ENCODE measurements at places on chromosomes 12 and 14.
A peak's percentile ranks its signal among the peaks of the same experiment; 100 is the strongest.

DNA sequence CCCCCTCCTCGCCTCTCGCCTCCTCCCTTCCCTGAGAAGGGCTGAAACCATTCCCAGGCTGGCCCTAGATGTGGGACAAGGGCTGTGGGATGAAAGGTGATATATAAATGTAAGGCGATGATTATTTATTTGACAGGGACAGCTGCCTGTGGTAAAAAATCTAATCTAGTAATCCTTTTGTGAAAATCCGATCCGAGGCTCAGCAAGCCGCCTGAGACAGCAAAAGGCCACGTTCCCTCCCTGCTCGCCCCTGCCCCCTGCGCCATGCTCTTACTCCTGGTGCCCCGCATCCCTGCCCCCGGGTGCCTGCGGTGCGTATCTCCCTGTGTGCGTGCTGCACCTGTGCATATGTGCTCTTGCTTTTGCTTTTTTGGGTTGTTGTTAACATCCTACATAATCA is 65.2 kb downstream of the TSPAN9 start:
- DNase-seq: no peak

GRCh38 chr14:92490239-92490959 is 23.2 kb upstream of the RIN3 start:
- no peak for DNase-seq

GRCh38 chr12:103930787-103931735 is 851 bp downstream of the HSP90B1 start:
- DNase-seq: no peak

- no peak for DNase-seq
These were observed 2.2 kb downstream of the AMN1 start for GRCh38 chr12:31726575-31726974.

- no peak for DNase-seq
These were observed 48.8 kb downstream of the CIT start for GRCh38 chr12:119828300-119828699.

DNA sequence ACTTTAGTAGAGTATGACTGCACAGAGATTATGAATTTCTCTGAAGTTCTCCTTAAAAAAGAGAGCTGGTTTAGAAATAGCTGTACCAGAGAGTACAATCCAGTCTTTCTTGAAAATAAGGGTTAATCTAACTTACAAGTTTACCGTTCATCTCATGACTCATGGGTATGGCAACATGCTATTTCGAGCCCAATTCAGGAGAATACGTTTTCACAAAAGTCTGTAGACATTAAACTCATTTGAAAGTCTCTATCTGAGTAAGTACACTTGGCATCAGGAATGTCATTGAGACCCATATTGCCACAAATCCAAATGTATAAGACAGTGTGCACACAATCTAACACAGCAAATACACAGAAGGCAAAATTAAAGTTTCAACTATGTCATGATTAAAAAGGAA is 160.5 kb downstream of the PIK3C2G start:
- DNase-seq: no peak

GRCh38 chr14:105043641-105044040 is 21.6 kb downstream of the GPR132 start:
- no peak for DNase-seq

DNA sequence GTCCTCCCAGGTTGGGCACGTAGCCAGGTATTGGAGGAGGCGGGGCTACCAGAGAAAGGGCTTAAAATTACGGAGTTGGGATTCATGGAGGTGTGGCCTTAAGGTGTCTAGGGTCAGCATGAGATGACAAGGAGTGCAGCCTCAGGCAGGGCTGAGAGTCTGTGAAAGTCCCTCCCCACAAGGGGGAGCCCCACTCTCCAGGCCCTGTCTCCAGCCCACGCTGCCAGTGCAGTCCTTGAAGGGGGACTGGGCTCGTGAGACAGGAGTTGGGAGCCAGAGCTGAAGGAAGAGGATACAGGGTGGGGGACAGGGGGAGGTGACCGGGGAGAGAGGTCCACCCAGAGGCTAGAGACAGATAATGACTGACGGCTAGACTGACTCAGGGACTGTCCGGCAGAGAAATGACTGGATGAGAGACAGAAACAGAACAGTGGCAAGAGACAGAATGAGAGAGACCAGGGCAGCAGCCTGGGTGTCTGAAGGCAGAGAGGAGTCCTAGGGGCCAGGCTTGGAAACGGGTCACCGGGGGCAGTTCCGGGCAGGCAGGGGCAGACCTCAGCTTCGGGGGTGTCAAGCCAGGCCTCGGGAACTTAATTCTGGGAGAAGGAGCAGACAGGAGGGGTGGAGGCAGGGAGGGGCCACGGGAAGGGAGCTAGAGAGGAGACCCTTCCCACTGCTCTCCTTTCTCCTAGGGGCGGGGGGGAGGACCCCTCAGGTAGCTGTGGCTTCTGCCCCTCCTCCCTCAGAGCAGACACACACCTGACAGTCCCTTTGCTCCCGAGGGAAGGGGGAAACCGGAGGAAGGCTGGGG is 970 bp downstream of the CDH24 start:
- DNase-seq: peak; percentile 98

GRCh38 chr14:34013721-34014060 is 62.8 kb upstream of the EGLN3 start:
- peak; percentile 13 for DNase-seq

- DNase-seq: peak; percentile 63
These were observed 104.7 kb downstream of the RFLNA start for GRCh38 chr12:124399622-124400021.

- no peak for DNase-seq
These were observed 44.9 kb downstream of the SIX6 start for GRCh38 chr14:60553808-60554207.

GRCh38 chr12:127178052-127178451 is 1088.9 kb upstream of the TMEM132C start:
- no peak for DNase-seq

GRCh38 chr14:103296007-103296406 is 38.0 kb upstream of the EIF5 start:
- DNase-seq: no peak

GRCh38 chr12:32437095-32437515 is 37.7 kb downstream of the FGD4 start:
- DNase-seq: no peak

GRCh38 chr12:63940310-63941005 is 96.0 kb downstream of the SRGAP1 start:
- DNase-seq: no peak

GRCh38 chr12:127393896-127394295 is 873.1 kb upstream of the TMEM132C start:
- DNase-seq: no peak

GRCh38 chr12:75592086-75592485 is 80.7 kb upstream of the KRR1 start:
- no peak for DNase-seq

GRCh38 chr14:89315493-89316470 is 101.3 kb downstream of the FOXN3 start:
- DNase-seq: no peak

- DNase-seq: no peak
These were observed 20.9 kb downstream of the FBXW8 start for GRCh38 chr12:116931665-116932064.

DNA sequence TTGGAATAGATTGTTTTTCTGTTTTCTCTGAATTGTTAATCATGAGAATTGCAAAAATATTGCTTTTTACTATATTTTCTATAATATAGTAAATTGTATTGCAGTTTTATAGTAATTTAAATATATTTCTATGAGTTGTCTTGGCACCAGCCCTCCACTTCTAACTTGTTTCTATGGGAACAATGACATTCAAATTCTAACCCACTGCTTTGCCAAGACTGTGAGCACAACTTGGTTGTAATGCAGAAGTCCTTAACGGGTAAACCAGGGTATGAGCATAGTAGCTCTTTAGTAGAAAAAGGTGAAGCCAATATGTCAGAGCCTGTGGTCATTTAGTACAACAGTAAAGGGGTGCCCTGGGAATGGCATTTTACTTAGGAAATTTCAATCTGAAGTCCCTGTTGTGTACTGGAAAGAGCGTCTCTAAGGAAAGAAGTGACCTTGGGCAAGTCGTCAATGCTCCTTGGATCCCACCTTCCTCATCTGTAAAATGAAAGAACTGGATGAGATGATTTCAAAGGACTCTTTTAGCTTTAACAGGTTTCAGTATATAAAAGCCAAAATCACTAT is 283.3 kb downstream of the ATP23 start:
- no peak for DNase-seq

DNA sequence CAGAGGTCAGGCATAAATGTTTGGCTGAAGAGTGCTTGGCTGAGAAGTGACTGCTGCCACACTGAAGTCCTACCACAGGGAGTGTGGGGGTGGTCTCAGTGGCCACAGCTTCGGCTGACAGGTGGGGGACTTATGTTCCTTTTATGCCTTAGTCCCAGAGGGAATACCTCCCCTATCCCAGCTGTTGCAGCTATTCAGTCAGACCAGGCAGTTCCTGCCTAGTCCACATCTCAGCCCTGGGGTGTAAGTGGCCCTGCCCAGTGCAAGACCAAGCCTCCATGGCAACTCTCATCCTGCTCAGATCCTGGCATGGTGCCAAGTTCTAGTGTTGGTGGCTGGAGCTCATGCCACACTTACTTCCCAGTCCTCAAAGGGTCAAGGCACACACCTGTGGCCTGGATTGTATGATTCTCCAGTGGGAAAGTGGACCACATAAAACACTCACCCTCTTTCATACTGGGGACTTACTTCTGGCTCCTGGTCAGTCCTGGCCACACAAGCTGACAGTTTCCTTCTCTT is 161.3 kb upstream of the CAND1 start:
- no peak for DNase-seq

DNA sequence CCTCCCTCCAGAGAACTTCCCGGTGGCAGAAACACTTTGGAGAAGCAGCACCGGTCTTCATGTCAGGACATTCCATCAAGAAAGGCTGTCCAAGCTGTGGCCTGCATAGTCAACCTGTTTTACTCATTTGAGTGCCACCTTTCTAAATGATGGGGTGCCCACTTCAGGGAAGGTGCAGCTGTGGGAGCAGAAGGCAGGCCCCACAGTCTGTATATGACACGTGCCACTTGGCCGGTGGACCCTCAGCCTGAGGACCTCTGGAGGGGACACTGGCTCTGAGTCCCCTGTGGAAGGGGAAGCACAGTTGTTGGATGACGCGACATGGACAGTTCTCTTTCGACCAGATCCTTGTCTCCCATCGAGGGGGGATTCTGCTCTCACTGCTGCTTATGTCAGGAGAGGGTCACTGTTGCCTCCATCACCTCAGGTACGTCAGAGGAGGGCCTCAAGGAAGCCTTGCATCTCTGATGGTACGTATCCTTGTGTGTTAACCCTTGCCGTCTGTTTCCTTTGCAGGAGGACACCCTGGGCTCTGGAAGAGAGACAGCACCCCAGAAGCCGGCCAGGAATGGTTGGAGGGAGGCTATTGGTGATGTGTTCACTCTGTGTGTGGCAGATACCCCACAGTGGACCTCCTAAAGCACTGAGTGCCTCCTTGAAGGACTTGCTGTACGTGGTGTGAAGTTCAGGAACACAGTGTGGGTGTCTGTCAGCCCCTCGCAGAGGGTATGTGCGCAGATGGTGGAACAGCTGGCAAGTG is 132.1 kb upstream of the RTL1 start:
- DNase-seq: no peak

GRCh38 chr14:28143316-28143715 is 623.3 kb upstream of the FOXG1 start:
- no peak for DNase-seq

- no peak for DNase-seq
These were observed 11.8 kb downstream of the HNRNPC start for GRCh38 chr14:21257394-21257909.

GRCh38 chr14:68807148-68807600 is 14.3 kb upstream of the ZFP36L1 start:
- no peak for DNase-seq

DNA sequence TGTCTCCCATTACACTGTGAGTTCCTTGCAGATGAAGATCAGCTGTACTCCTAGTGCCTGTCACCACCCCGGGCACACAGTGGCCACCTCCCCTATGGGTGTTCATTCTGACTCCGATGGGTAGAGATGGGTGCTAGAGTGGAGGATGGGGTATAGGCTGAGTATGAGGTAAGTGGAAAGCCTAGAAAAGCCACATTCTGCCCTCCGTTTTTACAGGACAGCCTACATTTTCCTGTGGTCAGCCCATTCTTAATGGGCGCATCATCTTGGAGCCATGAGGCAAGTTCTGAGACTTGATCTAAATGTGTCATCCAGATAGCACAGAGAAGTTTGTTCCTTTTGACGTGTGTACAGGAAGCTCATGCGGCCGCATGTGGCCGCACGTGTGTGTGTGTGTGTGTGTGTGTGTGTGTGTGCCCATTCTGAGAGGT is 166.7 kb upstream of the HIF1A start:
- no peak for DNase-seq

DNA sequence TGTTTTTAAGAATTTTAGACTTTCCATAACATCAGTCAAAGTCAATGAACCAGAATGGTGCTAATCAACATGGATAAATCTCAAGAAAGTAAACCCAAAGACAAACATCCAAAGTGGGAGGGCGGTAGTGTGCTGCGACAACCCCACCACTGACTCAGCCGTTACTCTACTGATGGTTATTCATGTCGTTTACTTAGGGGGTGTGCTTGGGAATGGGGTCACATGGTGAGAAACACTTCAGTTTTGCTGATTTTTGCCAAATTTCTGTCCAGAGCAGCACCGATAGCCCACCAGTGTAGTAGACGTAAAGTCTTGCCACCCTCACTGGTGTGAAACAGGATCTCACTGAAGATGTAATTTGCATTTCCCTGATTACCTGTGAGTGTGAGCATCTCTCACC is 99.9 kb downstream of the ADGRD1 start:
- no peak for DNase-seq

GRCh38 chr12:125262851-125263250 is 197.6 kb downstream of the AACS start:
- DNase-seq: no peak

- no peak for DNase-seq
These were observed 60.2 kb downstream of the UBR7 start for GRCh38 chr14:93267149-93267711.

DNA sequence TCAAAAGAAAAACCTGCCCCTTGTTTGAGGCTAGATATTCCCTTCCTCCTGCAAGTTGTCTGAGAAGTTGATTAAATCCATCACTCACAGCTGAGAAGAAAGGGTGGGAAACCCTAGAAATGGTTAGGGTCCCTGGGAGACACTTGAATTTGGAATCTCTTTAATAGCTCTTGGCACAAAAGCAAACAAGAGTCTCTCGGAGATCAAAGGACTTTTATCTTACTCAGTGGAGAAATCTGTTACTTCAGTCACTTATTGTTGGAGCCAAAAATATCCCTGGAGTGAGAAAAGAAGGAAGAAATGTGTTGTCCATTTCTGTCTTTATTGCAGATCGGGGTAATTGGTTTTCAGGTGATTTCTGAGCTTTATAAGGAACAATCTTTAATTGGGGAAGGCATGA is 47.0 kb downstream of the TMEM132C start:
- no peak for DNase-seq

- no peak for DNase-seq
These were observed 43.1 kb downstream of the CEP83 start for GRCh38 chr12:94416613-94417012.

DNA sequence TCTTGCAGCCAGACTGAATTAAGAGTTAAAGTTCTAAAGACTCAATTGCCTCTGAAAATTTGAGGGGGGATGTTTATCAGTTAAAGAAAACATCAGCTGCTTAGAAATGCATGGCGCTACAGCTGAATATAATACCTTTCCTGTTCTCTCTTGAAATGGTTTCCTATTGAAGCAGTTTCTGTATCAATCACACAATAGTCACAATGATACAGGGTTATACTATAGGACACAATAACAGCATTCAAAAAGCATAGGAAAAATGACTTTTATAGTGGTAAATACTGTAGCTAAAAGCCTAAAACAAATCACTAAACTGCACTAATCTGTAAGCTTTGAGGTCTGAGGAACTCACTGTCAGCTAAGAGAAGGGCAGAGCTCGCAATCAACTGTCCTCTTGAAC is 15.2 kb downstream of the MDGA2 start:
- DNase-seq: no peak

- DNase-seq: no peak
These were observed 9.9 kb upstream of the CCT2 start for GRCh38 chr12:69575346-69575745.

- DNase-seq: no peak
These were observed 4.5 kb upstream of the RPGRIP1 start for GRCh38 chr14:21275261-21275858.
